CD4-positive, alpha-beta T cell treated with Interleukin-2 at 100 ng/mL for 4 hours (primary cell): ENCODE measurements at places on chromosomes 13 and 19.
A peak's percentile ranks its signal among the peaks of the same experiment; 100 is the strongest.

DNA sequence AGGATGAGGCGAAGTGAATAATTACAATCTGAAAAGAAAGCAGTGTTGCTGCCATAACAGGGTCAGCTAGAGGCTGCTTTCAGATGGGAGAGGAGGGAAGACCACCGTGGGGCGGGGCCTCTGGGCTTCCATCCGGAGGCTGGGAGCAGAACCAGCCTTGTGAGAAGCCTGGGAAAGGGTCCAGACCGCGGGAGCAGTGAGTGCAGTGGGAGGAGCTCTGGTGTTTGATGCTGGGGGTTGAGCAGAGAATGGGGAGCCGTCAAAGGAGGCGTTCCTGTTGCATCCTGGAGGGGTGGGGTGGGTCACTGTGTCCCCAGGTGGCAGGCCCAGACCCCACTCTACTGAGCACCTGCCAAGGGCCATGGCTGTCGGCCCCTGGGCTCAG, 18.1 kb downstream of the NKPD1 start:
- no peak for DNase-seq

- DNase-seq: peak; percentile 38
Measured at GRCh38 chr19:16778796-16779411, 50.3 kb upstream of the SIN3B start.

DNA sequence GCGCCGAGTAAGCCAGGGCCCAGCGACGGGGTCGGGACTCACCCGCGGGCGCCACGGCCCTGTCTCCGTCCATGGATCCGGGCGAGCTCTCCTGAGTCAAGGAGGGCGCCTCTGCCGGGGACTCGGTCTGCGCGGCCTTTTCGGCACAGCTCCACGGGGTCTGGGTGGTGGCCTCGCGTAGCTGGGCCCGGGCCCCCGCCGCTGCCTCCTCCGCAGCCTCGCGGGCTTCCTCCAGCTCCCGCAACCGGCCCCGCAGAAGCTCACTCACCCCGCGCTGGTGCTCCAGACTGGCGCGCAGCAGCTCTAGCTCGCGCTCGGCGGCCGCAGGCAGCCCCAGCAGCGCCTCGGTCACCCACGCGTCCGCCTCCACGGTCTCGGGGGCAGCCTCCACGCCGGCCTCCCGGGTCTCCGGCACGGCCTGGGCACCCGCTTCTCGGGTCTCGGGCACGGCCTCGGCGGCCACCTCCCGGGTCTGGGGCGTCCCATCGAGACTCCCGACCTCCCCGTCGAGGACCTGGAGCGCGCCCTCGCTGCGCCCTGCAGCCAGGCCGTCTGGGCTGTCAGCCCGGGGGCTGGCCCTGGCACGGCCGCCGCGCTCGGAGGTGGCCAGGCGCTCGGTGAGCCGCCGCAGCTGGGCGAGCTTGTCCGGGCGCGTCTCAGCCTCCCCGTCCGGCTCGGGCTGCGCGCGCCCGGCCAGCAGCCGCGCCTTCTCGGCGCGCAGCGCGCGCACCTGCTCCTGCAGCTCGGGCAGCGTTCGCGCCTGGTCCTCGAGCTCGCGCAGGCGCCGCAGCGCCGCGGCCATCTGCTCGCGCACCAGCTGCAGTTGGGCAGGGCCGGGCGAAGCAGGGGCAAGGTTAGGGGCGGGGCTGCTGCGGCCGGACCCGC, 8.4 kb downstream of the KANK3 start:
- DNase-seq: no peak

GRCh38 chr19:7149956-7150705, 80.6 kb downstream of the ZNF557 start:
- no peak for DNase-seq

- no peak for DNase-seq
Measured at GRCh38 chr13:86946734-86947133, 724.4 kb upstream of the SLITRK5 start.

GRCh38 chr13:46198696-46199193, 13.0 kb upstream of the LRRC63 start:
- DNase-seq: no peak

GRCh38 chr13:60425332-60425731, 28.3 kb downstream of the TDRD3 start:
- no peak for DNase-seq

GRCh38 chr13:109780845-109781383, 5.5 kb downstream of the IRS2 start:
- DNase-seq: no peak

GRCh38 chr19:48636859-48637448, at the start of gene DBP:
TSS of gene DBP (minus strand) at chr19:48637379. CDS start at chr19:48636994, 385 bp downstream.
- DNase-seq: no peak

DNA sequence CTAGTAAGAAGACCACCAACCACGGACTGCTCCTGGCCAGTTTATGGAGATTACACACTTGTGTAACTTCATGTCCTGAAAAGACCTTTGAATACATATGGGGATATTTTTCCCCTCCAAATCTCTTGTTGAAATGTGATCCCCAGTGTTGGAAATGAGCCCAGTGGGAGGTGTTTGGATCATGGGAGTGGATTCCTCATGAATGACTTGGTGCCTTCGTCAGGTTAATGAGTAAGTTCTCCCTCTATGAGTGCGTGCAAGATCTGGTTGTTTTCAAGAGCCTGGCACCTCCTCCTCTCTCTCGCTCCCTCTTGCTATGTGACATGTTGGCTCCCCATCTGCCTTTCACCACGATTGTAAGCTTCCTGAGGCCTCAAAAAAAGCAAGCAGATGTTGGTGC, 769.0 kb upstream of the SLITRK1 start:
- no peak for DNase-seq

DNA sequence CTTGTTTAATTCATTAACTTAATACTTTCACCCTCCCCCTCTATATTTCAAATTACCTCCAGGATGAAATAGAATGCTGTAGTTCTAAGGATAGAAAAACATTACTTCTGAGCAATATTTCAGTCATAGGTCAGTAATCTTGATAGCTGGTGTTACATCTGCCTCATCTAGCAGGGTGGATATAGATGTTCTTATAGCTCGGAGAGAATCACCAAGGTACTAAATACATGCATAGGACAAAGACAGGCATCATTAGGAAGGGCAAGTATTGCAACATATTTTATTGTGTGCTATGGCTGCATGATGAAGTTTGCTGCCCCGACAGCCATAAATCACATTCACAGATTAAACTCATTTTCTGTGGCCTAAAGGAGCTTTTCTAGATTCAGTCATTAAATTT, 601.0 kb downstream of the FGF9 start:
- no peak for DNase-seq

DNA sequence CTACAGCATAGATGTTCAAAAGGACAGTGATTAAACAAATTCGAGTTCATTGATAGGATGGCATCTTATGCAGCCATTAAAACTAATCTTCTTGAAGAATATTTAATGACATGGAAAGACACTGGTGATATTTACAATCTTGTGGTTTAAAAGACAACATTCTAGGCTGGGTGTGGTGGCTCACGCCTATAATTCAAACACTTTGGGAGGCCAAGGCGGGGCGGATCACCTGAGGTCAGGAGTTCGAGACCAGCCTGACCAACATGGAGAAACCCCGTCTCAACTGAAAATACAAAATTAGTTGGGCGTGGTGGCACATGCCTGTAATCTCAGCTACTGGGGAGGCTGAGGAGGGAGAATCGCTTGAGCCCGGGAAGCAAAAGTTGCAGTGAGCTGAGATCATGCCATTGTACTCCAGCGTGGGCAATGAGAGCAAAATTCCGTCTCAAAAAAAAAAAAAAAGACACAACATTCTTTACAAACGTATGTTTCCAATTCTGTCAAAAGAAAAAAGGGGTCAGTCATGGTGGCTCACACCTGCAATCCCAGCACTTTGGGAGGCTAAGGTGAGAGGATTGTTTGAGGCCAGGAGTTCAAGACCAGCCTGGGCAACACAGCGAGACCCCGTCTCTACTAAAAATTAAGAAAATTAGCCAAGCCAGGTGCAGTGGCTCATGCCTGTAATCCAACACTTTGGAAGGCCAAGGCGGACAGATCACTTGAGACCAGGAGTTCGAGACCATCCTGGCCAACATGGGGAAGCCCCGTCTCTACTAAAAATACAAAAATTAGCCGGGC, 2.5 kb upstream of the PAK4 start:
- no peak for DNase-seq

DNA sequence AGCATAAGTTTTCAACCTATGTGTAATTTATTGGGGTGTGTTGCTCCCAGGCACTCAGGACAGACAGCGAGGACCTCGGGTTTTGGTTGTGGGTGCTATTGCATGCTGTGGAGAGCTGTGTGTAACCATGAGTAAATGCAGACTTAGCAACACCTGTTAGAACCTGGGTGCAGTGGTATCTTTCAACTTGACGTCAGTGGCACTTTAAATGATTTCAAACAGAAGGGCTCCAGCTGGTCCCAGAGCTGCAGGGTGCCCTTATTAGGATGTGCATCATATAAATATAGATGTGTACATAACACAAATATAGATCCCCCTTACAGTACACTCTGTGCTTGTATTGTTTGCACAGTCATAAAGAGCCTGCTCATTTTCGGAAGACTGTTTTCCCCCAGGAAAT, 228.3 kb upstream of the IRS2 start:
- no peak for DNase-seq

DNA sequence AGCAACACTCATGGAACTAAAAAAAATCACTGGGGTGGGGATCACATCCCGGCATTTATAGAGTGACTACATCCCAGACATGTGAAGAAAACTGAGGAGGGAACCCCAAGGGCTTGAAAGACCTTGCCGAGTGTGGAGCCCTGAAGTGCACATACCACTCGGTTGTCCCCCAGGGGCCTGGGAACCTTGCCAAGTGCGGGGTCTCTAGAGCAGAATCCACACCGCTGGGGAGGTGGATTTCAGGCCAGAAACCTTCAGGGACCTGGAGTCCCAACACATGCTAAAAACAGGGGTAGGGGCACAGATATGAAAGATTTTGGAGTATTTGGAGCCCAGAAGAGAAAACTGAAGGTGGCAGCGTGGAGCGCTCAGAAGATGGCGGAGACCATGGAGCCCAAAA, 35.2 kb downstream of the ERICH4 start:
- no peak for DNase-seq

DNA sequence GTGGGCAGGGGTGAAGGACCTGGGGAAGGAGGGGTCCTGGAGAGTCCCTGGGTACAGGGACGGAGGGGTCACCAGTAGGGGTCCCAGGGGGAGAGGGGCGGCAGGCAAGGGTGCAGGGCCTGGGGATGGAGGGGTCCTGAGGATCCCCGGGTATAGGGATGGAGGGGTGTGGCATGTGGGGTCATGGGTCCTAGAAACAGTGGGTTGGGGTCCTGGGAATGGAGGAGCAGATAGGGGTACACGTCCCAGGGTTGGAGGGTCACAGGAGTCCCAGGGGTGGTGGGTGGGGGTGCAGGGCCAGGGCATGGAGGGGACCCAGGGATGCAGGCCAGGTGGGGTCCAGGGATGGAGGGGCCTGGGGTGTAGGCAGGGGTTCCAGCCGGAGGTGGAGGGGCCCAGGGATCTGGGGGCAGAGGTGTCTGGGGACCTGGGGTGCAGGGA, 1.4 kb downstream of the BTBD2 start:
- DNase-seq: no peak

DNA sequence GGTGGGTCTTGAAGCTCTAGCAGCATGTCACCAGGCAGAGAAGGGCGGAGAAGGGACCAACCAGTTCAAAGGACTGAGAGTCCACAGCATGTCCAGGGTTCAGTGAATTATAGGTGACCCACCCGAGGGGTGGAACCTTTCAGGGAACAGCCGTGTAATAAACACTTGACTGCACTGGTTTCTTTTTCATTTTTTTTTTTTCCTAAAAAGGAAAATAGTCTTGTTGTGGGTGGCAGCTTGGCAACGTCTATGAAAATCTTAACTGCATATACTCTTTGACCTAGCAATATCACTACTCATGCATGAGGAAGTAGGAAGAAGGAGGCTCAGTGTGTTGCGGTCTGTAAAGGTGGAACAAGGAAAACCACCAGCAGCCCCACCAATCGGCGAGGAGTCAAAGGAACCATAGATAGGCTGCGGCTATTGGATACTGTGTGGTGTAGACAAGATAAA, 13.0 kb upstream of the MYH14 start:
- no peak for DNase-seq

DNA sequence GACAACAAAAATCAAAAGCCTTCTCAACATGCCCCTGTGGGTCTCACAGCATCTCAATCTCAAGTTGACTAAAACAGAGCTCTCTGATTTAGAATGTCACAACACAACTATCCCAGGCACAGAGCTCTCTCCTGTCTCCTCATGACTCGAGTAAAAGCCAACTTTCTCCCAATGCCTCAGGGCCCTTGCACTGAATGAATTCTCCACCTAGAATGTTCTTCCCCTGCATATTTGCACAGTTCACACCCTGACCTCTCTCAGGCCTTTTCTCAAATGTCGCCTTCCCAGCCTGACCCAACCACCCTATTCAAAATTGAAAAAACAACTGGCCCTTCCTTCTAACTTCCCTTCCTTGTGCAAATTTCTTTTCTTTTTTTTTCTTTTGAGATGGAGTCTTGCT, 3.7 kb upstream of the SWSAP1 start:
- DNase-seq: no peak

DNA sequence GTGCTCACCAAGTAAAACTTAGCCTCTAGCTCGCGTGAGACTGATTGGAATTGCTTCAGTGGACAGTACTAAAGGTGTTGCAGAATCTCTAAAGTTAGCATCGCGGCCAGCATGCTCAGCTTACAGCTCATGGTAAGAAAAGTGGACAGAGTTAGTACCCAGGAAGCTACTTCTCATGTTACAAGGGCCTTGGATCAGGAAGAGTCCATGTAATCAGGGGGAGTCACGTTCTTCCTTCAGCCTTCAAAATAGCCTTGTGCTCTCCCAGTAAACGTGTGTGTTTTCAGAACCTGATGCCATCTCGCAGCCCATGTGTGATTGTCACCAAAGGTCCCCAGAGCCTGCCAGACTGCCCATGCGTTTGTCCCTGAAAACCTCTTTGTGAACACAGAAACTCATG, 195.8 kb upstream of the RNF113B start:
- DNase-seq: no peak

GRCh38 chr13:75285310-75285709, 196.7 kb downstream of the TBC1D4 start:
- DNase-seq: no peak

GRCh38 chr13:111267784-111268183, 52.7 kb upstream of the TEX29 start:
- no peak for DNase-seq

- no peak for DNase-seq
Measured at GRCh38 chr19:3423183-3423829, 56.9 kb downstream of the NFIC start.

- no peak for DNase-seq
Measured at GRCh38 chr13:32845952-32846950, 170.0 kb upstream of the KL start.

- peak; percentile 85 for DNase-seq
Measured at GRCh38 chr19:52296773-52297600, at the start of gene ZNF480. TSS of gene ZNF480 (plus strand) at chr19:52297169. CDS start at chr19:52300413, 3,244 bp downstream.

GRCh38 chr19:18083929-18084684, 2.6 kb downstream of the IL12RB1 start:
- no peak for DNase-seq

DNA sequence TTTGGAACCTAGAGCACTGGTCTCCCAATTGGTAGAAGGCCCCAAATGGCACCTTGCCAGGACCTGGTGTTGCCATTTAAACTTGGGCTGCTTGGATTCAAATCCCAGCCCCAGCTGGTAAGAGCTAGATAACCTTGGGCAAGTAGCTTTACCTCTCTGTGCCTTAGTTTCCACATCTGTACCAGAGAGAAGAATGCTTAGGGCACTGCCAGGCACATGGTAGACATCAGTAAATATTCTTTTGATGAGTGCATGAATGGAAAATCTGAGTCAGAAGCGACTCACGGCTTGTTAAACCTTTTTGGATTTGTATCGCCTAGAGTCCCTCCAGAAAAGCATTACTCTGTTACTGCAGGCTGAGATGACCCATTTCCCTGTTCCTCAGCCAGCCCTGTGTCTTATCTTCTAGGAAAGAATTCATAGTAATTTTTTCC, 90.9 kb downstream of the SIPA1L3 start:
- DNase-seq: no peak
